ENCODE measurements at places on chromosomes 7 and 10.

- H3K4me1 ChIP-seq: no peaks in the 10 kb centered on the region
- no peaks in the 10 kb centered on the region for H3K36me3 ChIP-seq
- H3K27me3 ChIP-seq: no peaks in the 10 kb centered on the region
Observed at GRCh38 chr7:158595068-158595467, 7.4 kb upstream of the PTPRN2 start.

- no peaks in the 10 kb centered on the region for H3K36me3 ChIP-seq
- DNase-seq: peak; percentile 70
- H3K4me1 ChIP-seq: peaks cover 61% of the 10 kb centered on the region
- peak overlapping the region; percentile 73 for H3K4me3 ChIP-seq
Observed at GRCh38 chr10:77925410-77925794, 1.2 kb downstream of the DLG5 start.

GRCh38 chr10:128280271-128280670 lies 154.0 kb upstream of the MKI67 start:
- H3K27ac ChIP-seq: no peak overlapping the region
- DNase-seq: no peak
- H3K4me3 ChIP-seq: no peak overlapping the region
- H3K36me3 ChIP-seq: no peaks in the 10 kb centered on the region
- peaks cover 1% of the 10 kb centered on the region for H3K4me1 ChIP-seq

- peaks cover 77% of the 10 kb centered on the region for H3K4me1 ChIP-seq
- no peaks in the 10 kb centered on the region for H3K36me3 ChIP-seq
- no peak overlapping the region for H3K4me3 ChIP-seq
- no peaks in the 10 kb centered on the region for H3K27me3 ChIP-seq
- DNase-seq: no peak
Observed at GRCh38 chr10:132468216-132468615, 69.4 kb upstream of the INPP5A start.

- no peaks in the 10 kb centered on the region for H3K4me1 ChIP-seq
- H3K4me3 ChIP-seq: no peak overlapping the region
- no peaks in the 10 kb centered on the region for H3K36me3 ChIP-seq
- no peaks in the 10 kb centered on the region for H3K27me3 ChIP-seq
Observed at GRCh38 chr7:70523249-70523988, 608.5 kb upstream of the GALNT17 start.

- DNase-seq: no peak
- no peaks in the 10 kb centered on the region for H3K36me3 ChIP-seq
- no peak overlapping the region for H3K4me3 ChIP-seq
- peaks cover 8% of the 10 kb centered on the region for H3K4me1 ChIP-seq
- no peaks in the 10 kb centered on the region for H3K27me3 ChIP-seq
Observed at GRCh38 chr7:129702316-129702715, 90.8 kb downstream of the NRF1 start.

- H3K4me1 ChIP-seq: no peaks in the 10 kb centered on the region
- H3K27me3 ChIP-seq: no peaks in the 10 kb centered on the region
- H3K27ac ChIP-seq: no peak overlapping the region
- DNase-seq: no peak
- no peaks in the 10 kb centered on the region for H3K36me3 ChIP-seq
- no peak overlapping the region for H3K4me3 ChIP-seq
Observed at GRCh38 chr10:131211146-131211545, 100.4 kb downstream of the TCERG1L start.

- H3K4me3 ChIP-seq: peak overlapping the region; percentile 94
- H3K27ac ChIP-seq: peak overlapping the region; percentile 92
- no peaks in the 10 kb centered on the region for H3K4me1 ChIP-seq
- no peaks in the 10 kb centered on the region for H3K36me3 ChIP-seq
- no peaks in the 10 kb centered on the region for H3K27me3 ChIP-seq
- peak; percentile 78 for DNase-seq
Observed at GRCh38 chr7:30028749-30029635, 780 bp downstream of the PLEKHA8 start.

Data from tibial artery (tissue), 4 donors.